ENCODE measurements at places on chromosomes 5 and 9.
A peak's percentile ranks its signal among the peaks of the same experiment; 100 is the strongest.

GRCh38 chr5:10762776-10763500 is 1.9 kb upstream of the DAP start:
- DNase-seq, result no peak

GRCh38 chr5:142313682-142314081 is 11.1 kb downstream of the SPRY4 start:
- no peak for DNase-seq

GRCh38 chr5:178279723-178280438 is 47.3 kb upstream of the PHYKPL start:
- DNase-seq, result peak; percentile 49

GRCh38 chr5:14364096-14364495 is 217.5 kb upstream of the OTULINL start:
- DNase-seq, result no peak

- DNase-seq, result no peak
Observed at GRCh38 chr9:33175649-33176325, 8.7 kb upstream of the B4GALT1 start.
